Activated CD4-positive, alpha-beta T cell treated with anti-CD3 and anti-CD28 coated beads for 4 hours (primary cell): ENCODE measurements at places on chromosomes 1 and 21.

- DNase-seq, result no peak
Measured at GRCh38 chr1:37725851-37726613, 33.7 kb downstream of the CDCA8 start.

DNA sequence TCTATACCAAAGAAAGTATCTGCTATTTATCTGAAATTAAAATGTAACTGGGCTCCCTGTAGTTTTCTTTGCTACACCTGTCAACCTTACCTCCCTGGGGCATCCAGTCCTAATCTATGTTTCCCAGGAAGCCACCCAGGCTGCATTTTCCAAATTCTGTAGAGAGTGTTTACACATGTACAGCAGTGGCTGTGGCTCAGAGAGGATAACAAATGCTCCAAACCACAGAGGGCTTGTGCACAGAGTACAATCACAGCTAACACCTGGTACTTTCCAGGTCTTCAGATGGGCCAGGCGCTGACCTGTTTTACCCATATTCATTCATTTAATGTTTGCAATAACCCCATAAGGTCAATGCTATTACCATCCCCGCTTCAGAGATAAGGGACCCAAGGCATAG is 146.5 kb upstream of the TNR start:
- DNase-seq, result no peak

DNA sequence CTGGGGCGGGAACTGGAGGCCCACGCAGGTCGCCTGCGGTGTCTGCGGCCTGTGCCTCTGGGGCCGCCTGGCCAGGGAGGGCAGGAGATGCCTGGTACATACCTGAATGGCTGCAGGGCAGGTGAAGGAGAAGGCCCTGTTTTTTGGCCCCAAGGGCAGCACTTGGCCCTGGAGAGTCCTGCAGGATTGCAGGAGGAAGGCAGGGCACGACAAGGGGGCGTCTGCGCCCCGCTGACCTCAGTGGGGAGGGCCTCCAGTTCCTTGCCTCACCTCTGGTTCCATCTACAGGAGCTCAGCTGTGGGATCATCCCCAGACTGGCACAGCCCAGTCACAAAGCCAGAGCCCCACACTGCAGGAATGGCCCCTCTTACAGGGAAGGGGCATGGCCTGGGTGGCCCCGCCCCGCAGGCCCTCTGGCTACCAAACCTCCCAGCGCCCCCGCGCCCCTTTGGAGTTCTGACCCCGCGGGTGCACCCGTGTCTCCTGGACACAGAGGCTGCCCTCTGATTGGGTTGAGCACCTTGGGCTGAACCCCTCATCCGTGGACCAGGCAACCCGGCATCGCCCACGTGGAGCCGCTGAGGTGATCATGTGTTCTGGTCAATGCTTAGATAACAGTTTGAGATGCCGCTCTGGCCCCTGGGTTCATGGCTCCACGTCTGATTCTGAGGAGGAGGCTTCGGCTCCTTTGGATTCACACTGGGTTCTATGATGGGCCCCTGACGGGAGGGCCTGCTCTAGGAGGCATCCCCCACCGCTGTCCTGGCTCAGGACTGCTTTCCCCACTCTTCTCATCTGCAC is 1.3 kb upstream of the PEX10 start:
- peak; percentile 17 for DNase-seq

DNA sequence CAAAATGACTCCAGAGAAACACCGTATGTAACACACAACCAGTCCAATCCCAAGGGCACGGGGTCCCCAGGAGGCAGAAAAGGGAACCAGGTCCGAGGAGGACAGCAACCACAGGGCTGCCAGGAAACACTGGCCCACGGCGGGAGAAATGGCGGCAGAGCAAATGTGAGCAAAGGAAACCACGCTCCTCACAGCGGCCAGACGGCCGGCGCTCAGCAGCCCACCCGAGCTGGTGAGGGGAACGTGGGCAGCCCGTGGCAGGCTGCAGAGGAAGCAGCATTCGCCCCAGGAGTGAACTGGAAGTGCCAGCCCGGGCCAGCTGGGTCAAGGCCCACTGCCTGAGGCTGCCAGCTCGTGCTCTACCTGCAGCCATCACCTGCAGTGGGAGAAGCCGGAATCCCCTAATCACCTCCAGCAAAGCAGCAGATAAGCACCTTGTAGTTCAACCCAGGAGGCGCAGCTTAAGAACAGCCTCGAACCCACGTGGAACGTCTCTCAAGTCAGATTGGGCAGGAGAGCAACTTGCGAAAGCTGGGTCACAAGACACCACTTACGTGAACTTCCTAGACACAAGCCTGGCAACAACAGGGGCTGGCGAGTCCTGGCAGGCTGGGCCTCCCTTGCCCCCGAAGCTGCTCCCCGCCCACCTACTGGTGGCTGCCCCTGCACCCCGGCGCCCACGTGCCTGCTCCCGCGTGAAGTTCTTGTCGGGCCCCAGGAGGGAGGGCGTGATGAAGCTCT is 6.7 kb downstream of the SLC19A1 start:
- DNase-seq, result no peak

- DNase-seq, result no peak
Measured at GRCh38 chr1:94676686-94677085, 135.1 kb upstream of the F3 start.

GRCh38 chr1:109399326-109399957 is 1.7 kb upstream of the SORT1 start:
- DNase-seq, result peak; percentile 45

GRCh38 chr1:147717706-147718097 is 42.7 kb downstream of the GJA5 start:
- DNase-seq, result no peak

DNA sequence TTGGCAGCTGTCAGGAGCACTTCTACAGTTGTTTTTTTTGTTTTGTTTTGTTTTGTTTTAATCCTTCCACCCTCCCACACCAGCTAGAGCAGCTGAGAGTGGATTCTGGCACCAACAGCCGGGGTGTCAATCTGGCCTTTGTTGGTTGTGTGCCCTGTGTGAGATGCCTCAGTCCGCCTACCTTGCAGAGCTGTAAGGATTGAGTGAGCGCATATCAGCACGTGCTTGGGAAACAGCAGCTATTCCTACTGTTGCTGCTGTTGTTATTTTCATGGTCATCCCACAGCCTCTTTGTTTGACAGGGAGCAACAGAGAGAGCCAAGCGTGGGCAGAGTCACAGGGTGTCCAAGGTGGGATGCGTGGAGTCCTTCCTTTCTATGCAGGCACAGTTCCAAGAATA is 50.4 kb downstream of the PGBD5 start:
- no peak for DNase-seq

DNA sequence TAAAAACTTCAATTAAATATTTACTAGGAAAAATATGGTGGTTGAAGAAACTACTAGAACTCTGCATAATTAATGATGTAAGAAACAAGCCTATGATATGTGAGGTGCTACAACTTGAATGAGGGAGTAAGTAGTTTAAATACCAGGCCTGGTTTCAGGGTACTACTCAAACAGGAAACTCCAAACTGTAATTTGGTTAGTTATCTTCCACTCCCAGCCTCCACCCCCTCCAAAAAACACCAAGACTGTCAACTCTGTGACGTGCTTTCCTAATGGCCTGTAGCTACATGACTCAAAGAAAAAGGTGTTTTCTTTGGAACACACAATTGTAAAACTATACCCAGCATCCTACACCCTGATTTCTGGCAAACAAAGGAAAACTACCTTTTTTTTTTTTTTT is 55.9 kb upstream of the RCC1 start:
- DNase-seq, result no peak

DNA sequence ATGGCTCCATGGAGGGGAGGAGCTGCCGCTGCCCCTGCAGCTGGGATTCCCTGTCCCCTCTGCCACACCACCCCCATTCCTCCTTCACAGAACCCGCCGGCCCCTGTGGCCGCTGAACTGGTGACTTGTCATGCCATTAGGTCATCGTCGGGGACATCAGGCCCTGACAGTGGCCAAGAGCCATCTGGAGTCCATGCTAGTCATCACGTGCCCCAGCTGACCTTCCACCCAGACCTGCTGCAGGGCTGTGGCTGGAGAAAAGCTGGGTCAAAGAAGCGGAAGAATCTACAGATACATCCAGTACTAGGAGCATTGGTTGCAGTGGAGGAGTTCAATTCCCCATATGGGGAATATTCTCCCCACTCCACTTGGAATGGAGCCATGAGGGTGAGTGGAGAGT is 78.1 kb downstream of the KCNJ15 start:
- DNase-seq, result no peak

GRCh38 chr1:66787641-66788040 is 13.4 kb downstream of the INSL5 start:
- no peak for DNase-seq

DNA sequence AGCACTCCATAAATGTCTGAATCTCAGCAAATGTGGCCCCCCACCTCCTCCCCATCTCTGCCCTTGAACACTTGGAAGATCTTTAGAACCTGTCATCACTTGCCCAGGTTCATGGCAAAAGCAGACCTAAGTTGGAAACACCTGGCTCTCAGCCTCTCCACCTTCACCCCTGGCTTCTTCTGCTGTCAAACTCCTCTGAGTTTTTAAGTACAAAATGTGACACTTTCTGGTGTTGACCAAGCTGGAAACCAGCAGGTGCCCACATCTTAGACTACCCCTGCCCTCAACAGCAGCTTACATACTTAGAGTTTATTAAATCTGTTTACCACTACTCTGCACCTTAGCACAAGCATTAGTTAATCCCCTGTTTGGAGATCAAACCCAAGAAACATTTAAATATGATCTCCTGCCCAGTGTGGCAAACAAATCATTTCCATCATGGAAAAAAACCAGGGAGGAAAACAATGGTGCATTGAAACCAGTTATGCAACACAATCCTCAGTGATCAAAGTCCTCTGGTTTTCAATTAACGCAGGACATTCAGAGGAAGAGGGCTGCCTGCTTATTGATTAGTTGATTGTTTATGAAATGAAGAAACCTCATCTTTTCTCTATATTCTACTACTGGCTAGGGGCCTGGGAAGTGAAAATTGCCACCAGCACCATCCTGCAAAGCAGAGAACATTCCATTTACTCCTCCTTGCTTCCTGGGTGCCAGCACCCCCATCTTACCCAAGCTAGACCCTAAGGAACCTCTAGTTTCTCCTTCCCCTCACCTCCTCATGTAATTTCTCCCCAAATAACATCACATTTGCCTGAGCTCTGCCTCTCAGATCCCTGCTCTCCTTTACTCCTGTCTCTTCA is 139.4 kb upstream of the RAB4A start:
- DNase-seq, result no peak

- DNase-seq, result no peak
Measured at GRCh38 chr1:63329621-63330330, 7.4 kb downstream of the FOXD3 start.

DNA sequence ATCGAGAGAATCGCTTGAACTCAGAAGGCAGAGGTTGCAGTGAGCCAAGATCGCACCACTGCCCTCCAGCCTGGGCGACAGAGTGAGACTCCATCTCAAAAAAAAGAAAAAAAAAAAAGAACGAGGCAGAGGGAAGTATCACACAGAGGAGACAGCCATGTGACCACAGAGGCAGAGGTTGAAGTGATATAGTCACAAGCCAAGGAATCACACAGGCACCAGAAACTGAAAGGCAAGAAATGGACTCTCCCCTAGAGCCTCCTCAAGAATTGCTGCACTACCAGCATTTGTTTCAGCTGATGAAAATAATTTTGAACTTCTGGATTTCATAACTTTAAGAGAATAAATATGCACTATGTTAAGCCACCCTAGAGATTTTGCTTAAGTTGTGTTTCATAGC is 459.6 kb downstream of the PTPRC start:
- DNase-seq, result no peak

GRCh38 chr1:168970926-168971659 is 135.4 kb upstream of the ATP1B1 start:
- no peak for DNase-seq

- DNase-seq, result no peak
Measured at GRCh38 chr1:226985839-226986463, 45.9 kb downstream of the COQ8A start.

DNA sequence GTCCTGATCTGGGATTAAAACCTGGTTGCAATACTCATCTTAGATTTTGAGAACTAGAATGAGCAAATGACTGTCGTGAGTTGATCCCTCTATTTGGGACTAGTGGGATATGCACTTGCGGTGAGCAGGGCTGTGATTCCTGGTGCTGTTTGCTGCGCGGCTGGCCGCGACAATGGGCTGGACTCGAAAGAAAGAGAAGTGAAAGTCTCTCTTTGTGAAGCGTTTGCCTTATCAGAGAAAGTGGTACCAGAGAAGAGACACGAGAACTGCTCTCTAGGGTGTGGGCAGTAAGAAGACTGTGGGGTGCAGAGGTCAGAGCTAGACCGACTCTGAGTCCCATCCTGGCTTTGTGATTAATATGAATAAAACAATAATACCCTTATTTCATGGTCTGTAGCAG is 8.6 kb downstream of the ST6GALNAC3 start:
- no peak for DNase-seq
